ENCODE measurements at places on chromosomes 6 and 20. TPM values are rescaled to one million over a fixed set of nuclear protein-coding genes. Genes with fewer than 3 reads are reported as not detected.

DNA sequence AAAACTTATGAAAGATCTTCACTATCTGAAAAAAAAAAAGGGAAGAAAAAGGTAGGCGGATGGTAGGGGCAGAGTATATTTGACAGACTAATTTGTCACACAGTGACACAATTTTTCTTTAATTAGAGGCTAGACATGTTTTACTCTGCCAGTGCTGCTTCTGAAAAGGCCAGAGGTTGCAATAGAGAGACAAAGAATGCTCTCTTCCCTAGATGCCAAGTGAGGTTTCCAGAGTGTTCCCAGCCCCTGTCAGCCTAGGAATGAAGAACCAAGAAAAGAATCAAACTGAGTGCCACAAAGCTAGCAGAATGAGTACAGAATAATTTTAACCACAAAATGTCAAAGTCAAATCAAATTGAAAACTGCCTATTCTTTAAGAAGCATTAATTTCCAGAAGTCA lies 13.0 kb downstream of the PNISR start:
- DNase-seq: no peak

GRCh38 chr6:106757722-106758467 lies 128.5 kb downstream of the QRSL1 start:
- DNase-seq: no peak

- no peak for DNase-seq
These were observed 314 bp downstream of the FARS2 start for GRCh38 chr6:5261545-5262109.

DNA sequence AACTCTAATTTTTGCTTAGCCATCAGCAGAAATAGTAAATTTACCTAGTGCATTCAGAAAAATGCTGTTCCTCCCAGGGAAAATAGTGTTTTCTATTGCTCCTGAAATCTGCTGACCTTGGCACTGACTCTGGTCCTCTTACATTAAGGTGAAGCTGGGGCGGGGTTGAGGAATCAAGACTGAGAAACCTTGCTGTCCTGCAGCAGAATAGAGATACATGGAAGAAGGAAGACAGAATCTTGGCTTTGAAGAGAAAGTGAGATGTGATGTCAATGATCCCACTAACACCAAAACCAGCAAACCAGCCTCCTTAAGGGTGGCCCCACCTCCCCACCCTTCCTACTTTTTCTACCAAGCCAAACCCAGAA lies 840 bp upstream of the LY86 start:
- DNase-seq: no peak

GRCh38 chr20:45266977-45267376 lies 12.6 kb upstream of the SLPI start:
- DNase-seq: no peak

DNA sequence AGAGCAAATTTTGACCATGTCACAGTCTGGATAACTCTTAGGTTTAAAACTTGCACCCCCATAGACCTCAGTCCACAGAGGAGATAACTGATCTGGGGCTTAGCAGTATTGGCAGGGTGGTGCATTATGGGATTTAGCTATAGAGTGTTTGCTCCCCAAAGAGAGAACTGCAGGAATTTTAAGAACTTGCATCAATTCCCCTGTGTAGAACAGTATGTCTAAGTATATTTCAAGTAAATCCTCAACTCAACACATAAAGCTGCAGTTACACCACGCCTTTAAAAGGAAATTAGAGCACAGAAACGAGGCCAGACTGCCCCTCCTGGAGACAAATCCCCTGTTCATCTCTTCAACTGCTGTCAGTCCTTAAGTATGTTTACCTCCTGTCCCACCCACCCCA lies 144.9 kb downstream of the TRMT11 start:
- DNase-seq: no peak

- no peak for DNase-seq
These were observed 9.4 kb upstream of the NCOA3 start for GRCh38 chr20:47492284-47492683.

- DNase-seq: peak; percentile 86
These were observed 12.2 kb upstream of the ARMC2 start for GRCh38 chr6:108836061-108836460.

- DNase-seq: peak; percentile 12
These were observed 38.5 kb upstream of the DEK start for GRCh38 chr6:18302561-18303439.

GRCh38 chr6:56430629-56431600 lies 183.5 kb upstream of the COL21A1 start:
- no peak for DNase-seq

DNA sequence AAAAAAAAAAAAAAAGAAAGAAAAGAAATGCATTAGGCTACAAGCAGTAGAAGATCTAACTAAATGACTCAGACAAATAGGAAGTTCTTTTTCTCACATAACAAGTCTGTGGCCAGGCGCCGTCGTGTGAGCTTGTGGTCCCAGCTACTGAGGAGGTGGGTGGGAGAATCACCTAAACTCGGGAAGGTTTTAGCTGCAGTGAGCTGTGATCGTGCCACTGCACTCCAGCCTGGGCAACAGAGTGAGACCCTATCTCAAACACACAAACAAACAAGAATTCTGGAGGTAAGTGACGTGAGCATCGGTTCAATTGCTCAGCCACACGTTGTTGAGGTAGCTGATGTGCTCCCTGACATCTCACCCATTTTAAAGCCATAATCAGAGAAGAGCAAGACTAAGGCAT lies 37.9 kb upstream of the SLC23A2 start:
- no peak for DNase-seq

DNA sequence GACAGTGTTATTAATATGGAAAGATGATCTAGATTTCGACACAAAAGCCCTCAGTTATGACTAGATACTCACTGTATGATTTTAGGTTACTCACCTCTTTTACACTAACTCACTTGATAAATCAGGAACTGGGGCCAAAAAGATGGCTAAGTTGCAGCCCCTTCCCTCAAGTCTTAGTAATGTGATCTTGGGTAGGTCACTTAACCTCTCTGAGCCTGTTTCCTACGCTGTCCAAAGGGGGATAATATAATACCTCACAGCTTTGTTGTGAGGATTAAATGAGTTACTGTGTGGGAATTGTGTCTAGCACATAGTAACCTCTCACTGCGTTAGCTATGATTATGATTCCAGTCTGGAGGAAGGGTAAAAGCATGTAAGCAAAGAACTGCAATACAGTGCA lies 1.3 kb downstream of the TTI1 start:
- DNase-seq: no peak

DNA sequence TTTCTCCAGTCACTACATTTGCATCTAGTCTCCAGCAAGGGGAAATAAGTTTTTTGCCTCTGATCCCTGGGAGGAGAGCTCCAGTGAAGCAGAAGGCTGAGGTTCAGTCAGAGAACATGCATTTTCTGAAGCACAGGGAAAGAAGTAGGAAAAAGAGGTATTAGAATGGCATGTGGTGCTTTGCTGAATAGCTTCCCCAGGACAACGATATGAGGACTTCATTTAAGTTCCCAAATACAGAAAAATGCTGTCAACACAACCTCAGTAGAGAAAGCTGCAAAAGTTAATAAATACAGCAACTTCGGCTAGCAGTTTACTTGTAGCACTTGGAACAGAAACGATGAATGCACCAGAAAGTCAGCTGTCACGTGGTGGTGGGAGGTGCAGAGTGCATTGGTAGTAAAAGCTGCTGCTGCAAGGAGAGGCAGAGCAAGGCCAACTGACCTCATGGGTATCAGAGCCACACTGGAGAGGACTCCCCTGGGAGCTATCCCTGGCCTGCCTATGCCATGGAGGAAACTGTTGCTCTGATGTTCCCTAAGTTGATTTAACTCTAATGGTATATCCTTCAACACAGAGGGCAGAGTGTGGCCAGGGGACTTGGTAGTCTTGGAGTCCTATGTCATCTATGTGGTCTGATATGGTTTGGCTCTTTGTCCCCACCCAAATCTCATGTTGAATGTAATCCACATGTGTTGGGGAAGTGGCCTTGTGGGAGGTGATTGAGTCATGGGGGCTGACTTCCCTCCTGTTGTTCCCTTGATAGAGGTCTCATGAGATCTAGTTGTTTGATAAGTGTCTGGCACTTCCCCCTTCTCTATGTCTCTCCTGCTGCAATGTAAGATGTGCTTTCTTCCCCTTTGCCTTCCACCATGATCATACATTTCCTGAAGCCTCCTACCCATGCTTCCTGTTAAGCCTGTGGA lies 85.9 kb downstream of the ADTRP start:
- DNase-seq: no peak

- no peak for DNase-seq
These were observed 109.1 kb downstream of the BACH2 start for GRCh38 chr6:90187437-90188121.

DNA sequence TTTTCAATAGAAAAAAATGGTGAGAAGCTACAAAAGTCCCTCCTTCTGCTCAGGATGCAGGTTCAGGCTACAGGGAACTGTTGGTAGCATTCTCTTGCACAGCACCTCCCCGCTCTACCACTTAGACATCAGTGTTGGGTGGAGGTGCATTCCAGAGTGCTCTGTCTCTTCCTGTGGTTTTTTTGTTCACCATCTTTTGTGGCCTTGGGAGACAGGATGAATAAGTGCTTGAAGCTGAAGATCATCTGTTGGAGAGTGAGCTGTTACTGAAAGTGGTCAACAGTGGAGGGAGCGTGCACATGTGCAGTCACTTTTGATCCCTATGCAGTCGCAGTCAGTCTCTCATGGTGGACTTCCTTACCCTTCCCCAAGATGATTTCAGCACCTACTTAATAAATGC lies 16.6 kb upstream of the BTBD3 start:
- peak; percentile 90 for DNase-seq

FOXS1 gene
- total RNA-seq: not detected

KDM1B gene
- total RNA-seq: 16.9 TPM

BFSP1 gene
- 1.9 TPM for total RNA-seq

PPP1R3D gene
- total RNA-seq: 4.7 TPM

C20orf144 gene
- total RNA-seq: under 0.01 TPM

TPX2 gene
- 72.2 TPM for total RNA-seq
